ENCODE measurements at places on chromosomes 7 and 10.

DNA sequence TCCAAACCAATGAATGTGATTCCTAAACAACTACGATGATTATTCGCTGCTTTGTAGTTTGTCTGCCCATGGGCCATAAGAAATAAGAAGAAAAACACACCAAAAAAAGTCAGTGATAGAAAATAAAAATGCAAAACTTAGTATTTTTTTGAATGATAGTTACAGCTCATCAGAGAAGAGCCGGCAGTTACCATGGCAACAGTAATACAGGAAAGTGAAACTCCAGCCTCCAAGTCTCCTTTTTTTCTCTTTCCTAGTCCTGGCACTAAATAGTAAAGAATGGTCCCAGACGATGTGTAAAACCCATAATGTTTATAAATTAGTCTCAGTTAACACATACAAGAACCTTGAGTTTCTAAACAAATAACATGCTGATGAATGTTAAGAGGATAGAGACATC, 21.6 kb upstream of the LHFPL3 start:
- no peak for DNase-seq

- DNase-seq, result no peak
These were observed 57.9 kb upstream of the FZD8 start for GRCh38 chr10:35699848-35700486.

DNA sequence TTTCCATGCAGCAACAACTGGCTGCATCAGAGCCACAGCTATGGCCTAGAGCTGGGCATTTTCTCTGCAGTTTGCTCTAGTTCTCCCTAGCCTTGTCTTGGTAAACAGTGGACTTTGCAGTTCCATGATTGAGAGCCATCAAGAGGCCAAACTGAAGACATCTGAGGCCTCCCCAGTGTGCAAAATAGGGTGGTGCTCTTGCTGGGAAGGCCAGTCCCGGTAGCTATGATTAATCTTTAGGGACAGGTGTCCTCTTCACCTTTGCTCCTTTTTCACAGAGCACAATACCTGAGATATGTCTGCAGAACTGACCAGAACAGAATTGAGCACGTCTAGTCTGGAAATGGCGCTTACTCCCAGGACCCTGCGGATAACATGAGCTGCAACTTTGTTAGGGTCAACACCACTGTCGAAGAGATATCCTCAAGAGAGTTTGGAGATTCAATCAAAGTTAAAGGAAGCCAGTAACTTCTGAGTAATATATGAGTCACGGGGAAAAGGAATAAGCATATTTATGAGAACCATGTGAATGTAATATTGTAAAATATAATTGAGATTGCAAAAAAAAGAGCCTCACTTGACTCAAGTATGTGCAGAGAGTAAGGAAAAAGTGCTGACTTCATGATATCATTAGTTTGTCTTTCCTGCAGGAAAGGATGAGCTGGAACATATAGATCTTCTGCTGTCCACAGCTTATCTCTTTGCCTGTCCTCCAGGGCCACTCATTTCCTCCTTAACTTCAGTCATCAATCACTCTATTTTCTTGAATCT, 76.7 kb downstream of the ANK3 start:
- no peak for DNase-seq

DNA sequence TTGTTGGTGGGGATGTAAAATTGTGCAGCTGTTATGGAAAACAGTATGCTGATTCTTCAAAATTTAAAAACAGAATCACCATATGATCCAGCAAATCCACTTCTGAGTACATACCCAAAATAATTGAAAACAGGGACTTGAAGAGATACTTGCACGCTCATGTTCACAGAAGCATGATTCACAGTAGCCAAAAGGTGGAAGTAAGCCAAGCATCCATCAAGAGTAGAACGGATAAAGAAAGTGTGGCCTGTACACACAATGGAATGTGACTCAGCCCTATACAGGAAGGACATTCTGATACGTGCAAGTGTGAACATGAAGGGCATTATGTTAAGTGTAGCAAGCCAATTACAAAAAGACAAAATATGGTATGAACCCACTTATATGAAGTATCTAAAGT, 696.7 kb upstream of the CELF2 start:
- no peak for DNase-seq

DNA sequence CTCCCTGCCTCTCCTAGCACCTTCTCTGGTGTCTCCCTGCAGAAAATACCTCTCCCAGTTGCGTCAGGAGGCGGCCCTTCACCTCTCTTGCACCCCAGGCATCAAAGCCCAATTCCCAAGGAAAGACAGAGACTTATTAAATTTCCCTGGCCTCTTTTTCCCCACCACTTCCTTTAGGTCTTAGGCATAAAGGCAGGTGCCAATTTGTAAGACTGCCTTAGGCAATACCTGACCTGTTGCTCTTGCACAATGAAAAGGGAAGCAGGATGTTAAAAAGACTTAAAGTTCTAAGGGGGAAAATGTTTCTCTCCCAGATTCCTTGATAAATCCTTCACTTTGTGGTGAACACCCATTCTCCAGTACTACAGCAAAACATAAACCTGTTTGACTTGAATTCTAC, 186.7 kb downstream of the SLC25A13 start:
- no peak for DNase-seq

DNA sequence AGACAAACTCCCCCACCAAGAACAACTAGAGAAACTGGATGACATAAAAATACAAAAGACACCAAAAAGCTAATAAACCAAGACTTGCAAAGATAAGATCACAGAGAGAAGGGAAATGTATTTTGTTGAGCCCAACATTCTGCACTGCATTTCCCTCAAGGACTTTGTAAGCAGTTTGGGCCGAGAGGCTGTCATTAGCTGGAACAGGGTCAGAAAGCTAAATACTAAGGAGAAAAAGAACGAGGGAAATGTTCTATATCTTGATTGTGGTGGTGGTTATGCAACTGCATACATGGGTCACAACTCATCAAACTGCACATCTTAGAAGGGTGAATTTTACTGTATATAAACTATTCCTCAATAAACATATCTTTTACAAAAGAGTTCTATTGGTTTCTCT, 315.0 kb downstream of the IPMK start:
- DNase-seq, result no peak

DNA sequence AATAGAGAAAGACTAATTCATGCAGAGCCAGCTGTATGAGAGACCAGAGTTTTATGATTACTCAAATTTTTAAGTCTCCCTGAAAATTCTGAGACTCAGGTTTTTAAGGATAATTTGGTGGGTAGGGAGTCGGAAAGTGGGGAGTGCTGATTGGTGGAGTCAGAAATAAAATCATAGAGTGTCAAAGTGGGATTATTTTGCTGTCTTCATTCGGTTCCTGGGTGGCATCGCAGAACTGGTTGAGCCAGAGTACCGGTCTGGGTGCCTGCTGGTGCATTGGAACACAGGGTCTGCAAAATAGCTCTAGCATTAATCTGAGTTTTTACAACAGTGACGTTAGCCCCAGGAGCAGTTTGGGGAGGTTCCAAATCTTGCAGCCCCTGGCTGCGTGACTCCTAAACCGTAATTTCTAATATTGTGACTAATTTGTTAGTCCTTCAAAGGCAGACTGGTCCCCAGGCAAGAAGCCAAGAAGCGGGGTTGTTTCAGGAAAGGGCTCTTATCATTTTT, 32.4 kb downstream of the GPRIN2 start:
- peak; percentile 48 for DNase-seq

DNA sequence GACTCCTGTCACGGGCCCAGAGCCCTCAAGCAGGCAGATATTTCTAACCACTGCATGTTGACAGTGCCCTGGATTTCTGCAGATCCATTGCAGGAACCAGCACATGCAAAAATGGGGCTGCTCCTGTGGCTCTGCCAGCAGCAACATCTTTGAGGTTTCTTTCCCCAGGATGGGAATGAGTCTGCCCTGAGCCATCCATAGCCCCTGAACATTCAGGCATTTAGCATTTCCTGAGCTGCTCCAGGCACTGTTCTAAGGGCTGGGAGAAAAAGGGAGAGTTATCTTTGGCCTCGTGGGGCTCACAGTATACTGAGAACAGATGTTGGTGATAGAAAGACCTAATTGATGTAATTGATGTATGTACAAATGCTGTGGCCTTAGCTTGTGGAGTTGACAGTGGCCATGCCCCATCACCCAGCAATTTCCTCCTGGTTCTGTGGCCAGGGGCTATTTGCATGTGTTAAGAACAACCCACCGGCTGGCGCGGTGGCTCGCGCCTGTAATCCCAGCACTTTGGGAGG, 66.0 kb upstream of the LRRC4 start:
- no peak for DNase-seq

GRCh38 chr10:86974484-86974883, 6.2 kb downstream of the ADIRF start:
- no peak for DNase-seq

GRCh38 chr7:25083201-25083600, 41.9 kb downstream of the CYCS start:
- DNase-seq, result no peak

- DNase-seq, result no peak
These were observed 126.1 kb downstream of the PFKFB3 start for GRCh38 chr10:6328699-6329423.

GRCh38 chr10:11328264-11329061, 283.0 kb downstream of the USP6NL start:
- DNase-seq, result no peak

DNA sequence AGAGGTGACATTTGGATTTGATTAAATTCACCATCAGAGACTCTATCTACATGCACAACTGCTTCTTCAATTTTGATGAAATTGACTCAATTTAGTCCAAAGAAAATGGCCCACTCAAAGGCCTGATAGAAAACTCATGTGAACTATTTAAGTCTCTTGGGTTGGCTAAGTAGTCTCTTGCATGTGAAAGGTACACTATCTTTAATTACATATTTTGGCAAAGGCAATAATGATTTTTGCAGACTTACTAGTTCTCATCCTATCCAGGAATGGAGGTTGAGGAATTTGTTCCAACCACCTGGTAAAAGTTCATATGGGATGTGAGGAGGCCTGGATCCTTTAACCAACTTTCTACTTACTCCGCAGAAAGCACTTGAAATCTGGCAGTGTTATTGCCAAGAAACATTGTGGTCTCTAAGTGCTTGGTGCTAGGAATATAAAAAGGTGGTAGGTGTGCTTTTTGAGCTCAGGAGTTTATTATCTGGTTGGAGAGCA, 618.6 kb upstream of the MKI67 start:
- DNase-seq, result no peak

GRCh38 chr10:122273966-122274545, 3.0 kb downstream of the BTBD16 start:
- DNase-seq, result no peak

- DNase-seq, result peak; percentile 29
These were observed 27.8 kb upstream of the NUB1 start for GRCh38 chr7:151313857-151314256.

- no peak for DNase-seq
These were observed 50.2 kb downstream of the CDK1 start for GRCh38 chr10:60828489-60828852.

- no peak for DNase-seq
These were observed 16.1 kb downstream of the GNAI1 start for GRCh38 chr7:80150611-80151273.

- DNase-seq, result no peak
These were observed 3.5 kb downstream of the ITIH2 start for GRCh38 chr10:7706534-7707073.

- DNase-seq, result no peak
These were observed 12.5 kb downstream of the STN1 start for GRCh38 chr10:103905441-103905840.

DNA sequence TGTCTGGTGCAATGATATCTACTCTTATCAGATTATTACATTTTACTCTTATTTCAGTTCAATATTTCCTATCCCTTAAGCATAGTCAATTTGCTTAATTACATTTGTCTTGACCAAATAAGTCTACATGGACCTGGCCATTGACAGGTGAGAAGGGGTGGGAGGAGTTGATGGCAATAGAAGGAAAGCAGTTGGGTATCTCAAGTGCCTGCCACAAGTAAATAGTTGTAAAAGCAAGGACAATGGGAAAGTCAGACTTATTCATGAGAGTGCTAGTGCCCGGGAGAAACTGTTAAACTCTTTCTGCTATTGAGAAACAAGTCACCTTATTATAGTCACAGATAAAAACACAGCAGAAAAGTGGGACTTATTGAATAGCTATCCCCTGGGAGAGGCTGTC, 32.4 kb upstream of the HGF start:
- DNase-seq, result no peak

DNA sequence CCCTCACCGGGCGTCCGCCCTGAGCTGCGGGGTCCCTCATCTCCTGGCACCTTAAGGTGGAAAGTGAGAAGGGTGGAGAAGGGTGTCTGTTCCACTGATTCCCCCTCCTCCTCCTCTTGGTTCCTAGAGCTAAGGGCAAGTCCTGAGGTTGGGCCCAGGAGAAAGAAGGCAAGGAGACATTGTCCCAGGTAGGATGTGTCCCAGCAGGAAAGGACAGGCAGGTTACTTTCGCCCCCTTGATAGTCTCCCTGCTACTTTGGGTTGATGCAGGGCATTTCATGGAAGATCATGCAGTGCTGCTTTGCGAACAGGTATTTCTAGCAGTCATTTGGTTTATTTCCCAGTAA, 582 bp downstream of the STEAP2 start:
- no peak for DNase-seq

DNA sequence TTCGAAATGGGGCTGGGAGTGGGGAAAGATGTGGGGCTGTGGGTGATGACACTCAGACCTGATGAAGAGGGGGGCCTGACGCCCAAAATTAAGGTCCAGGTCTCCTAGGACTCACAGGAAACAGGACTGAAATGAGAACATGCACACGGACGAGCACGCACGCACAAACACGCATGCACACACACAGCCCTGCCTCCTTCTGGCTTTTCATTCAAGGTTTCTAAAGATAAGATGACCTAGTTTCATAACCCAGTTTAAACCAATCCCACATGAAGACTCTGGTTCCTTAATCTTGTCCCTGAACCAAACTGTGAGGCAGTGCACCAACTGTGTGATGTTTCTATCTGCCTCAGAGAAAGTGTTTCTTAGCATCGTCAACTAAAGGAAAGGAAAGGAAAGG, 162.0 kb downstream of the DGKI start:
- DNase-seq, result no peak

DNA sequence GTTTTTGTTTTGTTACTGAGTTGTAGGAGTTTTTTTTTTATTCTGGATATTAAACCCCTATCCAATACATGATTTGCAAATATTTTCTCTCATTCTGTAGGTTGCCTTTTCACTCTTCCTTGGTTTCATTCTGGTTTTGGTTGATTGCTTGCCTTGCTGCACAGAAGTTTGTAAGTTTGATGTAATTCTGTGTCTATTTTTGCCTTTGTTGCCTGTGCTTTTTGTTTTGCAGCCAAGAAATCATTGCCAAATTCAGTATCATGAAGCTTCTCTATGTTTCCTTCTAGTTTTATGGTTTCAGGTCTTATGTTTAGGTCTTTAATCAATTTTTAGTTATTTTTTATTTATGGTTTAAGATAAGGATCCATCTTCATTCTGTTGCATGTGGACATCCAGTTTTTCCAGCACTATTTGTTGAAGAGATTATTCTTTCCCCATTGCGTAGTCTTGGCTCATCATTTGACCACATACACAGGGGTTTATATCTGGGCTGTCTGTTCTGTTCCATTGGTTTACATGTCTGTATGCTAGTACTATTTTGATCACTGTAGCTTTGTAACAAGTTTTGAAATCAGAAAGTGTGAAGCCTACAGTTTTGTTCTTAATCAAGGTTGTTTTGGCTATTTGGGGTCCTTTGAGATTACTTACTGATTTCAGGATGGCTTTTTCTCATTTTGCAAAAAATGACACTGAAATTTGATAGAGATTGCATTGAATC, 26.4 kb downstream of the BMPR1A start:
- DNase-seq, result no peak

GRCh38 chr7:128112781-128113221, 81.6 kb upstream of the LRRC4 start:
- no peak for DNase-seq
